ENCODE measurements at places on chromosomes 11 and 22.
A peak's percentile ranks its signal among the peaks of the same experiment; 100 is the strongest.

GRCh38 chr11:68936676-68937620, 33.3 kb downstream of the IGHMBP2 start:
- no peak for DNase-seq

- no peak for DNase-seq
Observed at GRCh38 chr11:34416766-34417165, 22.0 kb upstream of the CAT start.

- DNase-seq: no peak
Observed at GRCh38 chr11:41872426-41872825, 413.0 kb upstream of the LRRC4C start.

GRCh38 chr11:78298291-78298771, 109.6 kb downstream of the USP35 start:
- DNase-seq: no peak

DNA sequence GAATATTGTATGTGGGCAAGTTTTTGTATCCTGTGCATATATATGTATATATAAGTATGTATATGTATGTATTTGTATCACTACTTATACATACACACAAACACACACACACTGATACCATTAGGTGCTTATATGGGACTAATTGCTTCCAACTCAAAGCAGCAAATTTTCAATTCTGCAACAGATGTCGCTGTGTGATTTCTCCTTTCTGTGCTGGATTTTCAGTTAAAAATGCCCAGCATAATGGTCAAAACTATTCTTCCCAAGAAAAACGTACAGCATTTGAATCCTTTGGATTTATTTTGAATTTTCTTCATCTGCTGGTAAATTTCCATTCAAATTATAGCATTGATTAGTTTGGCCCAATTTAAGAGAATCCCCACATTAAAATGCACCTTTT, 4.3 kb downstream of the CADM1 start:
- DNase-seq: no peak

DNA sequence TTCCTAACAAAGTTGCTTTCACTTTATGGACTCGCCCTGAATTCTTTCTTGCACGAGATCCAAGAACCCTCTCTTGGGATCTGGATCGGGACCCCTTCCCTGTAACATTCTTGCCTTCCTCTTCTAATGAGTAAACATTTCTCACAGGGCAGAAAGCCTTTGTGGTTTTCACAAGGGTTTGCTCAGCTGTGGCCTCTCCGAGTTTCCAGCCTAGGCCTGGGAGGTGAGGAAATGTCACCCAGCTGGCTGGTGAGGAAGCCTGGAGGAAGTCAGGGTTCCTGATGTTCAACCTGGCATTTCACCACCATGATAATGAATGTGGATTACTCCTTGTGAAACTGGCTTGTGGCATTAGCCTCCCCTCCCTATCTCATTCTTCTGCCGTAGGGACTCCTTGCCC, 224.9 kb downstream of the DSCAML1 start:
- DNase-seq: no peak

GRCh38 chr11:44943696-44944095, 7.0 kb downstream of the TP53I11 start:
- DNase-seq: no peak

DNA sequence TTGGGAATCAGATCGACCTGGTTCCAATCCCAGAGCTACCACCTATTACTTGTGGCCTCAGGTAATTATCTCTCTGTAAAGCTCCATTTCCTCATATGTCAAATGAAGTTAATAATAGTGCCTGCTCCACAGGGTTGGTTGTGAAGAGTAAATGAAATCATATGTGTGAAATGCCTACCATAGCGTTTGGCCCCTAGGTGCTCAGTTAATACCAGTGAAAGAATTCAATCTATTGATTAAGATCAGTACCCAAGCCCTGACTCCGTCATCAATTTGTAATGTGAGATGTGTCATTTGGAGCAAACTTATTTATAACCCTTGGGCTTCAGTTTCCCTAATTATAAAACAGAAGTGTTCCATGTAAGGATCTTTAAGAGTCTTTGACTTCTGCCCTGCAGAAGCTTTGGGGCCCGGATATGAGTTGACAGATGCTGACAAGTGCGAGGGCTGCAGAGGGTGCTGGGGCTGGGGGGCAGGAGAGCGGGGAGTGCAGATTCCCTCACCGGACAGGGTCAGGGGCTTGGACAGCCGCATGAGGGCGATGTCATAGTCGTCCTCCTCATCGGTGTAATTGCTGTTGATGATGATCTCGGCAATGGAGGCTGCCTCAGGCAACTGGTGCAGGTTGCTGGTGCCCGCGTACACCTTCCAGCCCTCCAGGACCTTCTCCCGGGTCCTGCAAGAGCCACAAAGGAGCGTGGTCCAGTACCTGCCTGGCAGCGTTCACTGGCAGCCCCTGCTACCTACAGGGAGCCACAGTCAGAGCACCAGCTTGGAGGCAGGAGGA, 20.9 kb downstream of the TMPRSS13 start:
- DNase-seq: no peak

GRCh38 chr11:69012092-69013008, 696 bp downstream of the MRGPRF start:
- no peak for DNase-seq

- DNase-seq: no peak
Observed at GRCh38 chr11:130180491-130180890, 20.9 kb downstream of the ST14 start.

GRCh38 chr11:125154378-125155099, 10.0 kb upstream of the PKNOX2 start:
- no peak for DNase-seq

DNA sequence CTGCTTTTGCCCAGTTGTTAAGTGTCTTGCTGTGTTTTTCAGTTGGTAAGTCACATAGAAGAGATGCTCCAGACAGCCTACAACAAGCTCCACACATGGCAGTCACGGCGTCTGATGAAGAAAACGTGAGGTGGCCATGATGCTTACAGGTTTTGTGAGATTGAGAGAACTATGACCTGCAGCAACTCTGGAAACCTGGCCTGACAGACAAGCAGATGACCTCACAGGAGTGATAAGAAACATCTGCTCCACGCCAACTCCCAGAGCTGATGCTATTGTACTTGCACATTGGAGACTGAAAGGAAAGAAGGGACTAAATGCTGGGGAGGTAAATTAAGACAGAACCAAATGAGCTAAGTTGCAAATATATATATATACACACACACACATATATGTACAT, 28.6 kb upstream of the LDHA start:
- no peak for DNase-seq

- no peak for DNase-seq
Observed at GRCh38 chr11:69726481-69726880, 22.7 kb upstream of the FGF19 start.

- no peak for DNase-seq
Observed at GRCh38 chr11:117314840-117315239, 1.2 kb downstream of the BACE1 start.

- no peak for DNase-seq
Observed at GRCh38 chr11:78160557-78160956, 21.1 kb upstream of the ALG8 start.

GRCh38 chr22:49070501-49070900, 757.2 kb downstream of the BRD1 start:
- DNase-seq: no peak

DNA sequence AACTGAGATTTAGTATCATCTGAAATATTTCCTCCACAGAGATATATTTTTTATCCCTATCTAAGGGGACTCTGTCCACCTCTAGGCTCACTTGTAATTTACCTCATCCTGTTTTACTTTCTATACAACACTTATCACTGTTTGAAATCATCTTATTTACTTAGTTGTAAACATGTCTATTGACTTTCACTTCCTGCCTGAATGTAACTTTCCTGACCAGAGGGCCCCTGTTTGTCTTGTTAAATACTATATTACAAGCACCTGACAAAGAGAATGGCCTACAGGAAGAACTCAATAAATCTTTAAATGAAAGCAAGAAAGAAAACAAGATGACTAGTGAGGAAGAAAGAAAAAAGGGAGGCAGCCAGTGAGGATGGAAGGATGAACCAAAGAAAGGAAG, 1727.5 kb downstream of the LRRC4C start:
- no peak for DNase-seq

- no peak for DNase-seq
Observed at GRCh38 chr11:65334696-65335295, 1.1 kb downstream of the DPF2 start.

DNA sequence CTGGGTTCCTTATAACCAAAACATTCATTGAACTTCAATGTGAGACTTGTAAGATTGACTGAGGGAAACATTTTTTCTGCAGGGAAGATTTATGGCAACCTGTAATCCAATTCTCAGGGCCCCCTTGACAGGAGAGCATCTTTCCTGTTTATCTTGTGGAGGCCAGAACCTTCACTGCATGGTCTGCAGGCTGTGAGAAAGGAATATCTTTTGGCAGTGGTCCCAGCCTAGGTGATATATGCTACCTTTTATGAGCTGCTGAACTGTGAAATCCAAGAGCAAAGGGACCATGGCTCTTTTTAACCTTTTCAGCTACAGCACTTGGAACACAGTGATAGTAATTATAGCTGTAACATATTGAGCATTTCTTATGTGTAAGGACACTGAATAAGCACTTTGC, 590.2 kb upstream of the B3GAT1 start:
- no peak for DNase-seq

- DNase-seq: no peak
Observed at GRCh38 chr11:14288189-14288935, 70.6 kb downstream of the RRAS2 start.

DNA sequence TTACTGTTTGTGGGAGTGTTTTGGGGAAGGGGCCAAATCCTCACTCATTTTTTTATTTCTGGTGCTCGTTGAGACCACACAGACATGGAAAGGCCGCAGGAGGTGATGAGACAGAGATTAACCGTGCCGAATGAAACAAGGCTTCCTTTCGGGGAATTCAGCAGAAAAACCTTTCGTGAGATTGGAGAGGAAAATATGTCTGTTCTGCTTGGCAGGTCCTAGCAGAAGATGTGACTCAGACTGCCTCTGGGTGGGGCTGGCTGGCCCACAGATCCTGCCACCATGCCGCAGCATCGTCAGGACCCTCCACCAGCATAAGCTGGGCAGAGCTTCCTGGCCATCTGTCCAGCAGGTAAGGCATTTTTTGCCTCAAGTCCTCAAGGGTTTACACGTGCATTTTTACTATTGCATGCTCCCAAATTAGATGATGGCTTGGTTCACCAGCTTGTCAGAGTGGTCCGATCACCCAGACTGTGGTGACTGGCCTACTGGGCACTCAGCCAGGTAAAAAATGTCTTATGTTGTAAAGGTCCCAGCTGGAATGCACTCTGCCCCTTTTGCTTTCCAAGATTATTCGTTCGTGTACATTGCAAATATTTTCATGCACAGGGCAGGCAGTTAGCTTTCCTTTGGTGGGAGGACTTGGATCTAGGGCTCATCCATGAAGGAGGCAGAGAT, 1.5 kb downstream of the DDB2 start:
- DNase-seq: peak; percentile 24

GRCh38 chr11:49208006-49208721, at the start of gene FOLH1:
FOLH1 (minus strand) TSS chr11:49208602; CDS start chr11:49208409, 193 bp downstream.
- DNase-seq: peak; percentile 8

DNA sequence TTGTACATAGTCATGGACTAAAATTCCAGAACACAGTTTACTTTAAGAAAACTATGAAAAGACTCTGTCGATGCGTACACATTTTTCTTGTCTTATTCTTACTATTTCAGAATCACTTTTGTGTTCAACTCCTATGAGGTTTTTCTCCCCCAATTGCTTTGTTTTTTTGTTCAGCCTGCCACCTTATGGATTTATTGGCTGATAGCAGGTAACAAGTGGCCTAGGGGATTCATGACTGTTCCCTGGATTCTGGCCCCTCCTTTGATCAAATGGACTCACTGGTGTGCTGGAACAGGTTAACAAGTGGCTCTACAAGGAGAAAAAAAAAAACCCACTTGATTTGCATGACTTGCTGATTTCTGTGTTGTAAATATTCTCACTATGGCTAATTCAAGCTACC, 10.6 kb downstream of the MMP20 start:
- DNase-seq: no peak

- no peak for DNase-seq
Observed at GRCh38 chr11:86938203-86938899, 16.8 kb downstream of the FZD4 start.

DNA sequence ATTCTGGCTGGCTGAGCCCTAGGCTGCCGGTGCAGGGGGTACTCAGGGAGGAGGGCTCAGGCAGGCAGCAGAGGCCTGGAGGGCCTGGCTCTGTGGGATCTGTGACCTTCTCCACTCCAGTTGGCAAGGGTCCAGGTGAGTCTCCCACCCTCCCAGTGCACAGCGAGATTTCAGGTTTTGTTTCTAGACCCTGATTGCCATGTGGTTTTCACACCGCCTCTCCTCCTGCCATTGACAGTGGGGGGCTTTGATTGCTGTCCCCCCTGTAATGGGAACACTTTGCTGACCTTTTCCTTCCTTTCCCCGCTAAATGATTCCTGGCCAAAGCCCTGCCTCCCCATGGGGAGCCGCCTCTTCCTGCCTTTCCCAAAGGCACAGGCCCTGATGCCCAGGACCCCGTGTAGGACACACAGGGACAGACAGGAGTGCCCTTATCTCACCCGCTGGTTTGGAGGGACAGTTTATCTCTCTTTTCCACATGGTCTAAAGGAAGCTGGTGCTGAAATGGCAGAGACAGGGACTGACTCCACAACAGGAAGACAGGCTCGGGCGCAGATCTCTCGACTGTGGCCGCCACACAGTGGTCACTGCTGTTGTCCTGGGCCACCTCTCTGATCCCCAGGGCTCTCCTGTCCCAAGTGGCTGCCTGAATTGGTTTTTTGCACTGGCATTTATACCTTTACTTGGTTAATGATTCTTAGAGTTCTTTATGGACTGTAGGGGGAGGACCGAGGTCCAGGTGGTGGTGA, 43.4 kb downstream of the BCR start:
- DNase-seq: no peak

GRCh38 chr22:21972293-21972779, 10.3 kb downstream of the TOP3B start:
- no peak for DNase-seq

DNA sequence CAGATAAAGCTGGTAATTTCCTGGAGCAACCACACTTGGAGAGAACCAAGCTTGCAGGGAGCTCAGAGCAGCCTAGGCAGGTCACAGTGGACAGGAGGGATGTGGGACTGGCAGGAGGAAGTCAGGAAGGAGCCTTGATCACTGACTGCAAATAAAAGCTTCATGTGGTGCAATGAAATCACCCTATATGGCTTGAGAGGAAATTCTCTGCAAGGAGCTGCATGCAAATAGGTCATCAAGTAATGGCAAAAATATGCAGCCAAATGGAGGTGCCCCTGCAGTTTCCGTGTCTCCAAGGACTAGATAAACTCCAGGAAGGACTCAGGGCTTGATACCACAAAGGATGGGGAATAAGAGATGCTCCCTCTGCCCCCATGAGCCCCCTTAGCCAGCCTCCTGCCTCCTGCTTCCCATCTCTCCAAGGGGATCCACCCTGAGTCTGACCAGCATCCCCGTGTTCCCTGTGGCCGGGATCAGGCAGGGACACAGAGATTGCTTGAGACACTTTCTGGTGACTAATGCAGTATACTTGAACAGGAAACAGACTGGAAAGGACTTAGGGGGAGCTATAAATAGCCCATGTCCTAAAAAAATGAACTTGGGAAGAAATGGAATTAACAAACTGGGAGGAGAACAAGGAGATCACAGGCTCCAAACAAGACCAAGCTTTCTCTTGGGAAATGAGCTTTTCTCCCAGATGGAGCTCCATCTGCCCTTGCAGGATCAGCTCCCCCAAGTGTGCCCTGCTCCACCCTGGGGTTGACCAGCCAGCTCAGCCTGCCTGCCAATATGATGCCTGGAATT, 23.9 kb upstream of the MICAL2 start:
- DNase-seq: peak; percentile 45

GRCh38 chr11:116771935-116772334, 852 bp downstream of the BUD13 start:
- DNase-seq: no peak

Measured in T-helper 1 cell (primary cell).